ENCODE measurements at places on chromosomes 6 and 20.
A peak's percentile ranks its signal among the peaks of the same experiment; 100 is the strongest.

GRCh38 chr20:19780261-19780660 is 22.2 kb downstream of the RIN2 start:
- no peak for DNase-seq

DNA sequence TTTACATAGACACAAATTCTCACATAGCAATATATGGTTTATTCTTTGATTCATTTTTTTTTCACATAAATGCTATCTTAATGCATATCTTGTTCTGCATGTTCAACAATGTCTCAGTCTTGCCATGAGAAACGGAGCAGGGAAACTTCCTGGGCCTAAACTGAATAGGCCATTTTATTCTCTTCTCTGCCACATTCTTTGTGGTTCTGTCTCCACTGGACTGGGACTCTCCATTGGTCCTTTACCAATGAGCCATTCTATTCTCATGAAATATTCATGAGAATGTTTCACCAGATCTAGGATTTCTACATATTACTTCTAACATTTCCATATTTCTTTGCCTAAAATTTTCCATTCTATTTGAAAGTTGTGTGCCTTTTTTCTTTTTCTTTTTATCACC is 42.8 kb downstream of the LAMA2 start:
- DNase-seq = no peak

GRCh38 chr6:166423051-166423745 is 40.5 kb upstream of the MPC1 start:
- no peak for DNase-seq

- DNase-seq = no peak
Observed at GRCh38 chr6:19524366-19525186, 312.6 kb upstream of the ID4 start.

- DNase-seq = peak; percentile 51
Observed at GRCh38 chr20:64065974-64066343, 3.0 kb downstream of the TCEA2 start.

- no peak for DNase-seq
Observed at GRCh38 chr20:58922036-58922435, 59.0 kb upstream of the NELFCD start.

DNA sequence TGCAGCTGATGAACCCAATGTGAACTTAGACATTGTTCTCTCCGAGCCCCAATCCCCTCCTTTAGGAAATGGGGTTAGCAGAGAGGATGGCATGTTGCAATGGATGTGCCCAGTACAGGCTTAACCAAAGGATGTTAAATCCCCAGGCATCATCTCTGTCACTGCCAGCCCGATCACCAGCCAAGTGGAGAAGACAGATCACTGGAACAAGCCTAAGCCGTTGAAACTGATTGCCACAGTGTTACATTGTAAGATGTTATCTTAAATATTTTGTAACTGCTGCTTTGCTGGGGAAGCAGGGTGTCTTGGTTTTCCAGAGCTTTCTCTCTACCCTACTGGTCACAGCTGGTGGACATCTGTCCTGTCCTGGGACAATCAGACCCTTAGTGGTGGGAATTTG is 783.4 kb upstream of the CHD6 start:
- no peak for DNase-seq

DNA sequence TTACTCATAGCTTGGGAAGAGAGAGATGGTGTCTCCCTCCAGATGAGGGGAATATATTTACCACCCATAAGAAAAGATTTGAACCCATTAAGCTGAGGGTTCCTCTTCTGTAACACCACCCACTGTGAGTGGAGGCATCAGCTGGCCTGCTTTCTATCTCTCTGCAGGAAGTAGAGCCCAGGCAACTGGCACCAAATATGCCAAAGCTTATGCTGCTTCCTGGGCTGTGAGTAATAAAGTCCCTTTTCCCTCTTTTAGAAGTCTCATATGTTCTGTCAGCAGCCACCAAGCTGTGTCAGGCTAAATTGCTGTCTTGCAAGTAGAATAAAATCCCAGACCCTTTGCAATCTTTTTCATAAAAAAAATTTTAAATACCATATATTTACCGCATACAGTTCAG is 241.4 kb downstream of the LAMA2 start:
- DNase-seq = no peak

- DNase-seq = no peak
Observed at GRCh38 chr6:36735110-36736071, 37.8 kb downstream of the RAB44 start.

- DNase-seq = no peak
Observed at GRCh38 chr6:118263921-118264486, 284.1 kb upstream of the PLN start.

- DNase-seq = no peak
Observed at GRCh38 chr6:167031082-167031709, 32.0 kb downstream of the CEP43 start.

DNA sequence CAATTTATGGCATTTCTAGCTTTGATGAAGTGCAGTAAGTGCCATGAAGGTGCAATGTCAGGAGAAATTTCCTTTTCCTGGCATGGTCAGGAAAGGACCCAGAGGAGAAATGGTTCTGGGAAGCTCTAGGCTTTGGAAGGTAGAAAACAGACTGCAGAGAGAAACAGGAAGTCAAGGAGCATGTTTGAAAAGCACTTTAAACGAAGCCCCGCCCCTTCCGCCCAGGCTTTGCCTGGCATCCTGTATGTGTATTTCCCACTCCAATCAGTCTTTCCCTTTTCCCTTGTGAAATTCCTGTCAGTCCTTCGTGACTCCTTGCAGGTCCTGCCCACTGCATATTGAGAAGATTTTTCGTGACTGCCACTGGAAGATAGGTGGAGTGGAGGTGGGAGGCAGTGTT is 320.9 kb upstream of the SASH1 start:
- no peak for DNase-seq

GRCh38 chr6:73823046-73823735 is 127.2 kb downstream of the CD109 start:
- DNase-seq = no peak

- DNase-seq = no peak
Observed at GRCh38 chr20:15379681-15380296, 1042.4 kb upstream of the FLRT3 start.

DNA sequence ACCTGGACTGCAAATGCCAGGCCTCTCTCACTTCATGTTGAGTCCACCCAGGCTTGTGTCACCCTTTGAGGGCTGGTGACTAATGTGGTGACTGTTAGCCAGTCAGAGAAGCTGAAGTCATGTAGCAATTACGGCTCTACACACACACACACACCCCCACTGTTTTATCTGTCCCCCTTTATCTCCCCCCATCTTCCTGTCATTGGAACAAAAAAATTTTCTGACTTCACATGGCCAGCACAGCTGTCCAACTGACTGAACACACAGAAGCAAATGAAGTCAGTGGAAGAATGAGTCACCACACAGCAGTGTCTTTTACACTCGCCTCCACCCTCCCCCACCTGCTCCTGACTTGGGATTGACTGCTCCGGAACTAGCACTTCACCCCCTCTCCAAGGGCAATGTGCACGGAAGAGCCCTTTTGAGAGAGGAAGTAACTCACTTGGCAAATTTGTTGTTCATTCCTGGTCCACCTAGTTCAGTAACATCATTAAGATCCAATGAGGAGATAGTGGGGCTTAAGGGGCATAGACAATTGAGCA is 198.0 kb downstream of the RNF144B start:
- DNase-seq = peak; percentile 5

DNA sequence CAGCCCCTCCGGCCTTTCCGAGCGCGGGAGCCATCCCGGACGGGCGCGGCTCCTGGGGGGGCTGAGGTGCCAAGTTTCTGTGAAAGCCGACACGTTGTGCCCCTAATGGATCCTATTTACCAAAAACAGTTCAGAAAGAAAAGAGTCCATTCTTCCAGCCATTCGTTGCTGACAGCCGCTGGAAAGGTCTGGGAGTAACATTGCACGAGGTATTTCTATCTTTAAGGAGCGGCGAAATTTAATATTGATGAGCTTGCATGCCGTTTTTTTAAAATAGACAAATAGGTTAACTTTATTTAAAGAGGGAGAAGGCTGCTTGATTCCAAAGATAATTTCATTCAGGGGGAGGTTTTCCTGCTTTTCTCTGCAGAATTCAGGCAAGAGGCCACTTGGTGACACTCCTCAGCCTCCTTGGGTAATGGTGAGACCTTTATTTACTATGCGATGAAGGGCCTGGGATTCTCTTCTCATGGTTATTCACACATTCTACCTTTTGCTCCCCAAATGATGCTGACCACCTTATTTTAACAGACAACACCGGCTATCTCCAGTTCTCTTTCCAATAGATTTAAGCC is 988 bp downstream of the TIAM2 start:
- DNase-seq = no peak

DNA sequence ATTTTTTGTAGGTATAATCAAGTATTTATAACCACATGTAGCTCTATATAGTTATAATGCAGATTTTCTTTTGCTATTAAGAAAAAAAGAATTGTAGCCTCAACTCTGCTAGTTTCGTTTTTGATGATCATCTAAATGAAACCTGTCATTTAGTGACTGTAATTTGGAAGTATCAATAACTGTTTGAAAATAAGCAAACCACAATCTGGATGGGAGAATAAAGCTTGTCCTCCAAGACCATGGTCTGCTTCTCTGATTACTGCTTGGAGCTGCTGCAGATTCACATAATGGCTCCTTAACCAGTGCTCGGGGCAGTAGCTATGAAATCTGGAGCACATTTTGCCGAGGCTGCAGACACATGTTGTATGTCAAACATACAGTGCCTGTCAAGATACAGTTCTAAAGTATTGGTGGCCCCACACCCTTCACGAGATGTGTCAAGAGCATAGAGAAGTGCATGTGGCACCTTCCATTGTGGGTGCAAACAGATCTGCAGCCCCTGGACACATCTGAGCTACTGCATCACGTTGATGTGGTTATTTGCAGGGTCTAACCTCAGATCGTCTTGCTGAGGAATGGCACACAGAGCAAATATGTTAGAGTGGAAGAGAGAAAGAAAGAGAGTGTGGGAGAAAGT is 255.7 kb upstream of the SUPT3H start:
- no peak for DNase-seq

GRCh38 chr6:169271158-169271876 is 17.7 kb upstream of the THBS2 start:
- DNase-seq = no peak

DNA sequence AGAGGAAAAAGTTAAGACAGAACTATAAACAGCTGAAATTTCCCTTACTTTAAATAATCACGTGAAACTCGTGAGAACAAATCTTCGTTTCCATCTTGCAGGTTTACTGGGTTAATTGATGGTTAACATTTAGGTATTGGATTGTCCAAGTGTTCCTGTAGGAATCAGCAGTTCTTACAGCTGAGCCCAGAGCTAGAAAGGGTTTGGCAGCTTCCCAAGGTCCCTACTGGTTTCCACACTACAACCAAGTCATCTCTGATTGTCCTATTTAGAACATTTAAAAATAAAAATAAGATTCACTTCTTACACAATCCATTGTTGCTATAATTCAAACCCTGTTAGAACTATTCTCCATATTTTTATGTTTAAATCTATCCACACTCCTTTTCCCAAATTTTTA is 15.8 kb downstream of the MPC1 start:
- no peak for DNase-seq

GRCh38 chr6:143370812-143371370 is 79.6 kb downstream of the ADAT2 start:
- DNase-seq = no peak

DNA sequence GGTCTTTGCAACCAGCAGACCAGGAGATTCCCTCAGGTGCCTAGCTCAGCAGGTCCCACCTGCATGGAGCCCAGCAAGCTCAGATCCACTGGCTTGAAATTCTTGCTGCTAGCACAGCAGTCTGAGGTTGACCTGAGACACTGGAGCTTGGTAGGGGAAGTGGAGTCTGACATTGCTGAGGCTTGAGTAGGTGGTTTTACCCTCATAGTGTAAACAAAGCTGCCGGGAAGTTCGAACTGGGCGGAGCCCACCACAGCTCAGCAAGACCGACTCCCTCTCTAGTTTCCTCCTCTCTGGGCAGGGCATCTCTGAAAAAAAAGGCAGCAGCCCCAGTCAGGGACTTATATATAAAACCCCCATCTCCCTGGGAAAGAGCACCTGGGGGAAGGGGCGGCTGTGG is 34.3 kb downstream of the PRSS35 start:
- DNase-seq = no peak

DNA sequence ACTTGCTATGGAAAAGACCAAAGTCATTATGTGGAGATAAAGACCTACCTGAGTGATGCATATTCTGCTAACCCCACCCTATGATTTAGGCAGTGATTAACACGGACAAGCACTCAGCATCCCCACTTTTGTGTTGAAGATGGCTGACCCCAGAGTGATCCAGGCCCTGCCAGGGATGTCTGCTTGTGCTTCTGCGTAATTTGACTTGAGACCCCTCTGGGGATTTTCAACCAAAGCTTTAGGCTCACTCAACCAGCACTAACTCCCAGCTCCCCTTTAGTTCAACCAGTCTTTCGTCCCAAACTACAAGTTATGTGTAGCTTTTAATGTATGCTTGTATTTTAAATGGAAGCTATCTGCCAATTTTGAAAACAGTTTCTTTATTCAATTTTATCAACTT is 538.0 kb upstream of the ID4 start:
- no peak for DNase-seq

DNA sequence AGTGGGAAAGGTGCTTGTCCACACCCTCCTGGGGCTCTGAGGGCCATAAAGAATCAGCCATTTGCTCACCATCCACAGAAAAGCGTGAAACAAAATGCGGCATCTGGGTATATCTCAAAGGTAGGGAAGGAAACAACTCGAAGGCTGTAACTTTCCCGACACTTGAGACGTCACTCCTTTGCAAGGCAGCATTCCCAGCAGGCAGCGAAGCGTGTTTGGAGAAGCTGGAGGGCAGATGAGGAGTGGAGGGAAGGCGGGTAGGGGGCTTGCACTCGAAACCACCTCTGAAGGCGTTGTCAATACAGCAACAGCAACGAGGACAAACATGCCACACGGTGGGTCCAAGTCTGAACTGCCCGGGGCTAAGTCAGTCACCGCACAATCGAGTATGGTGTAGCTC is 98.4 kb downstream of the FOXC1 start:
- DNase-seq = no peak

- no peak for DNase-seq
Observed at GRCh38 chr6:167538746-167539145, 213.9 kb downstream of the TTLL2 start.

- DNase-seq = no peak
Observed at GRCh38 chr6:139927236-139927635, 552.8 kb upstream of the CITED2 start.

- no peak for DNase-seq
Observed at GRCh38 chr20:12093057-12093796, 175.5 kb downstream of the BTBD3 start.

DNA sequence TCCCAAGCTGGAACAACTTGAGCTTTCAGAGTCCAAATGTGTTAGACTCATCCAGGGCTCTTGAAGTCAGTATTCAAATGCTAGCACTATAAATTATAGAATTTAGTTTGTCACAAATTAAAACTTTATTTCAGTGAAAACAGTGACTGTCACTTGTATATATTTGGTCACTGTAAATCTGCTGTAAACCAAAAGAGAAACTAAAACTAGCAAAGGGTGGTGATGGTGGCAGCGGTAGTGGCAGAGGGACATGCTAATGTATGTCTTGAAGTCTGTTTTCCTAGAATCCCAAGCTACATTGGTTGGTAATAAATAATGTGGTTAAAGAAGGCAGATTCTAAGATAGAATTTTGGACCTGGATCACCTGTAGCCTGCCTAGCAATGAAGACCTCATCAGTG is 140.4 kb upstream of the CENPW start:
- no peak for DNase-seq

GRCh38 chr6:68615938-68616337 is 19.1 kb upstream of the ADGRB3 start:
- DNase-seq = no peak

GRCh38 chr20:3925899-3926638 is 36.9 kb downstream of the PANK2 start:
- DNase-seq = no peak

- no peak for DNase-seq
Observed at GRCh38 chr6:15132167-15132566, 113.7 kb upstream of the JARID2 start.

GRCh38 chr20:6920991-6921613 is 153.6 kb downstream of the BMP2 start:
- no peak for DNase-seq
